ENCODE measurements at places on chromosomes 2 and 18.
A peak's percentile ranks its signal among the peaks of the same experiment; 100 is the strongest.

DNA sequence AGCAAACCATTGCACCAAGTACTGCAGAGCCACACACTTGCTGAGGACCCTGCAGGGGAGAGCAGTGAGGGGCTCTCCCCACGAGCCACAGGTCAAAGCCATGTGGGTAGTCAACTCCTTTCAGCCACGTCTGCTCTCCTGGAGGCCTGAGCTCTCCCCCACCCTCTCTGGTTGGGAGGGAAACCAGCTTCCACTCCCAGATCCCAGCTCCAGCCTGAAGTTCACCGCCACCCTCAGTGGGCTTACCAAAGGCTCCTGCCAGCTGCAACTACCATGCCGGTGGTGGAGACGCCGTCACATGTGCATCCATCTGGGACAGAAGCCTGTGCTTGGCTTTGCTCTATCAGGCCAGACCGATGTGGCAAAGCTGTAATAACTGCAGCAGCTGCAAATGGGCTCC, 521.5 kb upstream of the RAB6C start:
- no peak for DNase-seq

- no peak for DNase-seq
These were observed 14.4 kb upstream of the BZW1 start for GRCh38 chr2:200797242-200797770.

DNA sequence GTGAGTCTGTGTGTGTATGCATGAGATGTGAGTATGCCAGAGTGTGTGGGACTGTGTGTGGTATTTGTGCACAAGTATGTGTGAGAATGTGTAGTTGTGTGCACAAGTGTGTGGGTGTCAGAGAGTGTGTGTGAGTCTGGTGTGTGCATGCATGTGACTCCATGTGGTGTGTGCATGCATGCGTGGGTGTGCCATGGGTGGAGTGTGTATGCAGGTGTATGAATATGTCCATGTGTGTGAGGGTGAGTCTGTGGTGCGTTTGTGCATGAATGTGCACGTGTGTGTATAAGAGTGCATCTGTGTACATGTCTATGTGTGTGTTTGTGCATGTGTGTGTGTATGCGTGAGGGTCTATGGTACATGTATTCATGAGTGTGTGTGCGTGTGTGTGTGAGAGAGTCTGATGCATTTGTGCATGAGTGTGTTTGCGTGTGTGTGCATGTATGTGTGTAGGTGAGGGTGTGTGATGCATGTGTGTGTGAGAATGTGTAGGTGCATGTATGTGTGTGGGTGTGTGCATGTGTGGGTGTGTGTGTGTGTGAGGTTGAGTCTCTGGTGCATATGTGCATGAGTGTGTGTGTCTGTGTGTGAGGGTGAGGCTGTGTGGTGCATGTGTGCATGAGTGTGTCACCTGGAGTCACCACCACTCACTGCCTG, 226.8 kb downstream of the LDLRAD4 start:
- no peak for DNase-seq

DNA sequence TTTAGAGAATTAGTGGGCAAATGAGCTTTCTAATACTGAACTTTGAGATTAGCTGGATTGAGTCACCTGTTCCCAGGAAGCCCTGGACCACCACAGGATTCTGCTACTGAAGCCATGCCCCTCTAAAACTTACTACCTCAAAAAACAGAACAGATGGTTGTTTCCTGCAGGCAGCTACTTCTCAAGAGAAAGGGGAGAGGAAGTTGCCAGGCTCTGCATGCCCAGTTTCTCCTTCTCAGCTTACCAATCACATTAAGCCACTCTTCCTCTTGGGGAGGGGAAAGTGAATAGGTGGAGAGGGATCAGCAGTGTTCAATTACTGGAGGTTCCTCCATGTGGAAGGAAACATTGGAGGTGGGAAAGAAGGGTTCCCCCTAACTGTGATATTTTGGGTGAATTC, 24.9 kb upstream of the C1GALT1C1L start:
- DNase-seq: no peak

- DNase-seq: no peak
These were observed 140.3 kb downstream of the KLHL29 start for GRCh38 chr2:23525137-23525765.

DNA sequence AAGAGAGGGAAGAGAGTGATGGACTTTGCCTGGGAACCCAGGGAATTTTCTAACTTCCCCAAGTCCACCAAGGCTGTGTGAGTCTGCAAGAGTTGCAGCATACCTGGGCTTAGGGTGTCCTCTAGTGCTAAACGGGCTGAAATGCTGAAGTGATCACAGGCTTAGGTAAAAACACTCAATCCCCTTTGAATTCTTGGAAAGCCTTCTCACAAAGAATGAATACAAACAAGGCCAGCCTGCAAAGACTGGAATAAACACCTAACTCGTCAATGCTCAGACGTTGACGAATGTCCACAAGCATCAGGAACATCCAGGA, 30.0 kb upstream of the BMP10 start:
- DNase-seq: no peak

DNA sequence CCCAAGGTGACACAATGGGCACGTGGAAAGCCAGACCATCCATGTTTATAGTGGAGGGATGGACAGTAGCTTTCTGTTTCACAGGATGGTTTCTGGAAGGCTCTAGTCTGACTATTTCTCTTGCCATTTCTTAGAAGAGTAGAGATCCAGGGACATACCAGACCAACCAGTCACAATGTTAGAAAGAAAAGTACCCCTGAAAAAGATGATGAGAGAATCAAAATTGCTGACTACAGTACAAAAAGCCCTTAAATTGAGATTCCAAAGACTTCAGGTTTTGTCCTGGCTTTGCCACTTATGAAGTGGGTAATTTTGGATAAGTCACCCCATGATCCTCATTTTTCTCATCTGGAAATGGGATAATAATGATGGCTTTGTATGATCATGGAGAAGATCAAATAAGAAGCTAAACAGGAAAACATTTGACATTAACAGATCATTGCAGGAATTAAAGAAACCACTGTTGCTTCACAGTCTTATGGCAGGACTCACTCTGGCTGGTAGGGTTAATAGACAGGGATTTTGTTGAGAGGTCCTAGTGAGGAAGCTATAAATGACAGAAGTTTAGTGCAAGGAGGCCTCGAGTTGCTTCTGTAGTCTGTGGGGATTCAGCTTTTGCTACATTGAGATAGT, 386.0 kb downstream of the IRS1 start:
- DNase-seq: no peak

- no peak for DNase-seq
These were observed 15.9 kb upstream of the IGFBP2 start for GRCh38 chr2:216617159-216617815.

DNA sequence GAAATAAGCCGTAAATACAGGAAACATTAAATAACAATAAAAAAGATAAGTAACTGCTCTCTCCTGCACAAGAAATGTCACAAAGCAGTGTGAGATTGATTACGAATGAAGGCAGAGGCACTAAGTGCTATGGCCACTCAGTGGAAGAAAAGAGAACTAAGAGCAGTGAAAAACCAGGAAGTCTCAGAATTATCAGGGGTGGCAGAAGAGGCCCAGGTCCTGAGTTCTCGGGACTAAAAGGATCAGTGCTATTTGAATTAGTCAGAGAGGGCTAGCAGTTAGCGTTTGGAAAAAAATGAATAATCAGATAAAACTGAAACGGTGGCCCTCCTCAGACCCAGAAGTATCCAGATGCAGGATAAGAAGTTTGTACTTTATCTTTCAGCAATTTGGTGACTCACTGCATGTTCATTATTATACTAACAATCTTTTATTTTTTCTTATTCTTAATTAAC, 367.1 kb downstream of the ZEB2 start:
- DNase-seq: no peak

DNA sequence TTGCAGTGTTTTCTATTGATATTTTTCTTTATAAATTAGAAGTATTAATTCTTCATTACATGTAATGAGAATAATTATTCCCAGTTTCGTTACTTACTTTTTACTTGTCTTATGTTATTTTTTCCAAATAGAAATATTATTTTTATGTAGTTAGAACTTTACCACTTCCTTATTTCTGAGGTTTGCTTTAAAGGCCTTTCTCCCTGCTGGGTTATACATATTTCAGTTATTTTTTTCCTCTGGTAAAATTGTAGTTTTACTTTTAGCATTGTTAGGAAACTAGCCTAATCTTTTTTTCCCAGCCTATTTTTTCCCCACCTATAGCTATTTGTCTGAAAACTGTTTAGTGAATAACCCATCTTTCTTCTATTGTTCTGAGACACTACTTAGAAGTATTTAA, 17.1 kb downstream of the RNF144A start:
- DNase-seq: no peak

DNA sequence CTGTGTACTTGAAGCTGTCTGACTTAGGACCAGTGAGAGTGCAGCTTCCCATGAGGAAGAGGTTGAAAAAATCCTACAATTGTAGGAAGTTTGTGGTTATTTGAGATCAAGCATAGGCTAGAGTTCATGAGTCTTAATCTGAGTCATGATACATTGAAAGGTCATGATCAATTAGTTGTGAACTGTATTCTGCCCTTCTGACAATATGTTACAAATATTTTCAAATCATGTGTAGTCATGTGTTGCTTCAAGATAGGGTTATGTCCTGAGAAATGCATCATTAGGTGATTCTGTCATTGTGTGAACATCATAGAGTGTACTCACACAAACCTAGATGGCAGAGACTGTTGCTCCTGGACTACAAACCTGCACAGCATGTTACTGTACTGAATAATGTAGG, 68.4 kb upstream of the MFF start:
- DNase-seq: no peak

- no peak for DNase-seq
These were observed 105.3 kb upstream of the UGP2 start for GRCh38 chr2:63736354-63736753.

GRCh38 chr2:15560140-15560987, 770 bp downstream of the NBAS start:
- DNase-seq: peak; percentile 4

DNA sequence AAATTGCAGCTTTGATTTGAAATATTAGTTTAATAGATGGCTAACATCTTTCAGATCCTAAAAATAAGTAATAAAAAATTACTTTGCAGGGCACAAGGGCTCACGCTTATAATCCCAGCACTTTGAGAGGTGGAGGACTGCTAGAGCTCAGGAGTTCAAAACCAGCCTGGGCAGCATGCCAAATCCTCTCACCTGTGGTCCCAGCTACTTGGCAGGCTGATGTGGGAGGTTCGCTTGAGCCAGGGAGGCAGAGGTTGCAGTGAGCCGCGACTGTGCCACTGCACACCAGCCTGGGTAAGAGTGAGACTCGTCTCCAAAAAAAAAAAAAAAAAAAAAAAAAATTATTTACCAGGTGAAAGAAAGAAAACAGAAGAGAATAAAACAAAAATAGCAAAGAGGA, 449.8 kb downstream of the NRXN1 start:
- no peak for DNase-seq

DNA sequence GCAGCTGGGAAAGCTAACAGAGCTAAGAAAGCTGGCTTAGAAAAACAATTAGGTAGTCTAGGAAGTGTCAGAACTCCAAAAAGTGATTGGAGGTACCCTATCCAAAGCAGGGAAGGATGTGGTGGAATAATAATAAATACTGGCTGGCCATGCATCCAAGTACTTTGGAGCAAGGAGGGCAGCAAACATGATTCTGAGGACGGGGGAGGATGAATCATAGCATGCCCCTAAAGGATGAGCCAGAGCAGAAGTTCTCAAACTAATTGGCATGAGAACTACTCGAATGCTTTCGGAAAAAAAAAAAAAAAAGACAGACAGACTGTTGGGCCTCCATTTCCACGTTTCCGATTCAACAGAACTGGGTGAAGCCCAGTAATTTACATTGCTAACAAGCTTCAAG, 2.4 kb downstream of the CWC22 start:
- DNase-seq: no peak

DNA sequence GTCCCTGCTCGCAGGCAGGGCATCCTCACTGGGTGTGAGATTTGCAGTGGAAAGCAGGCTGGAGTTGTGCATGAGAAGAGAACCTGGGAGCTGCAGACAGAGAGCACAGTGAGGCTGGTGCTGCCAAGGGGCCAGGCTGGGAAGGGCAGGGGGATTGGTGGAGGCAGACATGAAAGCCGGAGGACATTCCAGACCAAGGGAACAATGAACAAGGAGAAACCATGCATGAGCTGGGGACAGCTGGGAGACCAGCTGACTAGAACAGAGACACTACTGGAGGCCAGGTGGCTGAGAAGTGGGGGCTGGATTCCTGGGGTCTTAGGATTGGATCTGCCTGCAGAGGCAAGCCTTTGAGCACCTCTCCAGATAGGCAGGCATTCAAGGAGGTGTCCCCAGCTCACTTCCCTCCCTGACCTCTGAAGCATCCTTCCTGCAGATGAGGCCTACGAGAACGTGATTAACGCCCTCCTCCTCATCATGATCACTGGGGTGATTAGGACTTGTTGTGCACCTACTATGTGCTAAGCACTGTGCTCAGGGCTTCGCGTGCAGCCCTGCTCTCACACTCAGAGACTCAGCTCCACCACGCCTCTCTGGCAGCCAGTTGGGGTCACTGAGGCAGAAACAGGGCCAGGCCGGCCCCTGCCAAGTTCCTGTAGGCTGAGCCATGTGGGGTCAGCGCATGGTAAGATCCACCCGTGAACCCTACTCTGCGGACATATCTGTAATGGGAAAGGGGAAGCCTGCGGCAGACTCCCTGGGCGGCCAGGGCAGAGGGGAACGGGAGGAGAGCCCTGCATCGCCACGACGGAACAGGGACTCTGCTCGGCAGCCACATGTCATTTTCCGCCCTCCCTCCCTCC, 74.8 kb upstream of the SLC66A3 start:
- no peak for DNase-seq

- no peak for DNase-seq
These were observed 33.4 kb upstream of the CNOT11 start for GRCh38 chr2:101219246-101219645.

GRCh38 chr2:121519153-121519552, 11.5 kb upstream of the RNU4ATAC start:
- no peak for DNase-seq

DNA sequence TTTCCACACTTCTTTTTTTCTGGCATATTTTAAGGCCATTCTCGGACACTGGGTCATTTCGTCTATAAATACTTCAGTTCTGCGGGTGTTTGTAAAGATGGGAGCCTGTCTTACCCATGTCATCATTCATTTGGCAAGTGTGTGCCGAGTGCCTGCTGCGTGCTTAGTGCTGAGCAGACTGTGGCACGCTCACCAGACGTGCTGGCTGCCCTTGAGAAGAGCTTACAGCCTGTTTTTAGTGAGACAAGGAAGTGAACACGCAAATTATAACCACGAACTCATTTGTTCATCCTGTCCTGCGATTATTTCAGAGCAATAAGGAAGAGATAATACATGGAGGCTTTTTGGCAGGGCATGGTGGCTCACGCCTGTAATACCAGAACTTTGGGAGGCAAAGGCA, 10.4 kb upstream of the STON1 start:
- DNase-seq: no peak

GRCh38 chr18:23101861-23102432, 33.3 kb upstream of the CABLES1 start:
- DNase-seq: no peak
